ENCODE measurements at places on chromosomes 12 and 14.

DNA sequence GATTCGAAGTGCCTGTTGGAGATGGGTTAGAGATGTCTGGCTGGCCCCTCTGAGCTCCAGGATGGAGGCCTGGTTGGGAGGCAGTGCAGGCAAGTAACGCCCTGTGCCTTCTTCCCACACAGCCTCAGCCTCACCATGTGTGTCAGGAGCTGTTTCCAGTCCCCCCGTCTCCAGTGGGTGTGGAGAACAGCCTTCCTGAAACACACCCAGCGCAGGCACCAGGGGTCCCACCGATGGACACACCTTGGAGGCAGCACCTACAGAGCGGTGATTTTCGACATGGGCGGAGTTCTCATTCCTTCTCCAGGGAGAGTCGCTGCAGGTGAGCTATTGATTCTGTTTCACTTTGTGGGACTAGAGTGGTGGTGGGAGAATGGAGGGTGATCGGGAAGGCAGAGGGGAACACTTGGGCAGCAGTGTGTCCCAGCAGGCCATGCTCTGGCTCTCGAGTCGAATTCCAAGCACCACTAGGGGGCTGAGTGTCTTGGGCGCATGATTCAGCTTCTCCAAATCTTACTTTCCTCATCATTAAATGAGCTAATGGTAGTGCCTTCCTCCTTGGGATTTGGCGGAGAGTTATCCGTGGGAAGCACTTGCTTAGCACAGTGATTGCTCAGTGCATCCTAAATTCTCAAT lies 6.8 kb downstream of the ACAD10 start:
- peak; percentile 14 for DNase-seq

DNA sequence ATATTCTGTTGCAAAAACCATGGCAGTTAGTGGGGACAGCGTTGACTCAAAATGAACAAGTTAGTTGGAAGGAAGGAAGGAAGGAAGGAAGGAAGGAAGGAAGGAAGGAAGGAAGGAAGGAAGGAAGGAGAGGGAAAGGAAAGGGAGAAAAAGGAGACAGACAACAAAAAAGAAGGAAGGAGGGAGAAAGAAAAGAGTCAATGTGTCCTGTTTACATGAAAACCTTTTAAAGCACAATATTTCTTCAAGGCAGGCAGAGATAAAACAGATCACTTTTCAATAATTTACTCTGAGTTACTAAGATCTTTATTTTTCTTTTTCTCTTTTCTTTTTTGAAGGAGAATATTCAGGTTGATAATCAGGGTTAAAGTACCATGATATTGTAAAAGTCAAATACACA lies 99.4 kb downstream of the CCER1 start:
- no peak for DNase-seq

GRCh38 chr14:67690011-67690410 lies 5.6 kb downstream of the RDH11 start:
- no peak for DNase-seq

GRCh38 chr14:60878536-60878935 lies 102.3 kb downstream of the TRMT5 start:
- no peak for DNase-seq

- no peak for DNase-seq
These were observed 22.3 kb downstream of the HDAC7 start for GRCh38 chr12:47797441-47797840.

DNA sequence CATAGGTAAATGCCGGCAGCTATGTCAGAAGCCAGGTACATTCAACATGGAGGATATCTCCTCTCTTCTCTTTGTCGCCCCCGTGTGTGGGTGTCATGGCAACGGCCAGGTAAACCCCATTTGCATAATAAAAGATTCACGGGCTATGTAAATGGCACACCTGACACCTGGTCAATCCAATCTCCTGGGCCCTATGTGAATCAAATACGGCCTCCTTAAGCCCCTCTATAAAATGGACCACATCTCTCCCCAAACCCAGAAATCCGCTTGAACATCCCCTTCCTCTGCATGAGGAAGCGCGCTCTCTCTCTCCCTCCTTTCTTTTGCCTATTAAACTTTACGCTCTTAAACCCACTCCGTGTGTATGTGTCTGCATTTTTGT lies 363.7 kb downstream of the SOX5 start:
- DNase-seq: no peak

GRCh38 chr12:15830538-15830937 lies 41.4 kb upstream of the EPS8 start:
- peak; percentile 51 for DNase-seq

GRCh38 chr12:67456431-67456901 lies 187.3 kb downstream of the CAND1 start:
- peak; percentile 62 for DNase-seq

DNA sequence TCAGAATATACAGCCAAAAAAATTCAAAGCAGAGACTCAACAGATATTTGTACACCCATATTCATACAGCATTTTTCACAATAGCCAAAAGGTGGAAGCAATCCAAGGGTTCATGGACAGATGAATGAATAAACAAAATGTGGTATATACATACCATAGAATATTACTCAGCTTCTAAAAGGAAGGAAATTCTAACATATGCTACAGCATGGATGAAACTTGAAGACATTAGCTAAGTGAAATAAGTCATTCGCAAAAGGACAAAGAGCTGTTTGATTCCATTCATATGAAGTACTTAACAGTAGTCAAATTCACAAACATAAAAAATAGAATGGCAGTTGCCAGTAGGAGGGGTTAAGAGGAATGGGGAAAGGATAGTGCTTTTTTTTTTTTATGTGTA lies 91.8 kb upstream of the ARID2 start:
- no peak for DNase-seq

DNA sequence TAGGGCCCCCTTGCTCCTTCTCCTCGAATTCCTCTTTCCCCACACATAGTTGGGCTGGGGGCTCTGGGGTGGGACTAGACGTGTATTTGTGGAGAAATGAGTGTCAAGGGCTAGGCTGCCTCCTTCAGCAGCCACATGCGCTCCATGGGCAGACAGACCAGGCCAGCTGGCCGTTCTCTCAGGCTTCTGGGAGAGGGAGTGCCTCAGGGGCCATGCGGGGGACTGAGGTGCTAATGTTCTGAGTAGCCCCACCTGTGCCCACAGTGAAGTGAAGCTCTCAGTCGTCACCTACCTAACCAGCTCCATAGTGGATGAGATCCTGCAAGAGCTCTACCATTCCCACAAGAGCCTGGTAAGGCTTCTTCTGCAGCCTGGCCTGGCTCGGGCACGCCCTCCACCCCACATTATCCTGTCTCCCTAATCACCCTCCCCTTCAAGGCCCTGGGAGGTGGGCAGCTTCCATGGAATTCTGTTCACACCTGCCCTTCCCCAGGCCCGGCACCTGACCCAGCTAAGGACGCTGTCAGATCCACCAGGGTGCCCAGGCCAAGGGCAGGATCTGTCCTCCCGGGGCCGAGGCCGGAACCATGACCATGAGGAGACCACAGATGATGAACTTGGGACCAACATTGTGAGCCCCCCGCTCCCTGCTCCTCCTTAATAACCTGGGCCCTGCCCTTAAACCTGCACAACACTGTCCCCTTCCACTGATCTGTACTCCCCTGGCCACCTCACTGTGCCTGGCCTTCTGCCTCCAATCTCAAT lies 9.0 kb upstream of the CPNE6 start:
- DNase-seq: no peak

GRCh38 chr14:93954900-93955849 lies 21.2 kb downstream of the ASB2 start:
- DNase-seq: no peak

GRCh38 chr14:90767899-90768298 lies 48.3 kb downstream of the TTC7B start:
- no peak for DNase-seq

DNA sequence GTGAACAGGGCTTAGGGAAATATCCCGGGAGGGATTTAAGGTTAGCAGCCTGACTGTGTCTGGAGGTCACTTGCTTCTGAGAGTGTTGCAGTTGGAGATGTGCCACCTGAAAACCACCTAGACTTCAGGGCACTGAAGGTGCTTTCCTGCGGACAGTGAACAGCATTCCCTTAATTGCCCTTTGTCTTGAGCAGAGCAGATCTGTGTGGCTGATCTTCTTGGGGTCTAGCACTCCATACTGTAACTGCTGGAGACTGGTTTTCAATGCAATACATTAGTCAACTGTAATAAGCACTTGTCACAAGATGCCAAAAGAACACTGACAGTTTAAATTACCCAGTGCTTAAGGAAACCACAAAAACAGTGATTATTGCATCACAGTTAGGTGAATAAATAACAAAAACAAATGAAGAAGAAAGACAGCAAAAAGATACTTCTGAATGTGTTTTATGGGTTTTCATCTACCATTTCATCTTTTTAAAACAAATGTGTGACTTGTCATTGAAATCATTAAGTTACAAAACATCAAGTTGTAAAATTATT lies 111.8 kb downstream of the PRIMA1 start:
- DNase-seq: no peak

DNA sequence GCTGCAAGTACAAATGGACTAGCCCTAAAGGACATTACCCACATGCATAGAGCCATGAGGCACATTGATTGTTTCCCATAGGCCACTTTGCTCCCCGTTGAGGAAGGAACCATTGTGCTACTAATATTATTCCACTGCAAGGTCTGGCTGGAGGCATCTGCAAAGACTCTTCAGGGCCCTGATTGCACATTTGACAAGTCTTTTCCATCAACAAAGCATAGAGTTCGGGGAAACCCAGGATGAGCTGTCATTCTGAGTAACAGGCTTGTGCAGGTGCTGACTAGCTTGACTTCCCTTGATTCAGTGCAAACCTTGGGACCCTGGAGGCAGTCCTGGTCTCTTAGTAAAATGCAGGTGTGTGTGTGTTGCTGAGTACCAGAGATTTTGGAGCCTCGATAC lies 73.8 kb downstream of the SUSD6 start:
- DNase-seq: no peak

GRCh38 chr12:117592588-117593305 lies 231.3 kb upstream of the NOS1 start:
- DNase-seq: no peak

Measured in AG08395 (cell line).